ENCODE measurements at places on chromosomes 2 and 18. TPM values are rescaled to one million over a fixed set of nuclear protein-coding genes. Genes with fewer than 3 reads are reported as not detected.

STAT4 gene
- 5.3 TPM for total RNA-seq

FMNL2 gene
- 93.8 TPM for total RNA-seq

FAM124B gene
- total RNA-seq, result 8.2 TPM

CRIM1 gene
- total RNA-seq, result 97.8 TPM

MAP3K19 gene
- total RNA-seq, result 0.41 TPM

GYPC gene
- total RNA-seq, result 19.6 TPM

SERPINB13 gene
- total RNA-seq, result 0.41 TPM

MATN3 gene
- total RNA-seq, result 1.6 TPM

GRHL1 gene
- total RNA-seq, result 4.9 TPM

ZNF521 gene
- 17.1 TPM for total RNA-seq

ASXL3 gene
- 87.2 TPM for total RNA-seq

SAG gene
- total RNA-seq, result 0.82 TPM

MYO7B gene
- under 0.01 TPM for total RNA-seq

NT5C1B gene
- not detected for total RNA-seq

LBX2 gene
- total RNA-seq, result not detected

CEP68 gene
- 46.5 TPM for total RNA-seq

DSG4 gene
- under 0.01 TPM for total RNA-seq

AOX1 gene
- 0.82 TPM for total RNA-seq

UGT1A5 gene
- total RNA-seq, result not detected

FAM110C gene
- 8.6 TPM for total RNA-seq

MROH2A gene
- not detected for total RNA-seq
